Neuronal stem cell (in vitro differentiated cells): ENCODE measurements at places on chromosomes 6 and 20.

- no peak for DNase-seq
Observed at GRCh38 chr20:47956268-47956995, 171.2 kb upstream of the SULF2 start.

- DNase-seq: no peak
Observed at GRCh38 chr6:29558439-29559079, 973 bp downstream of the UBD start.

DNA sequence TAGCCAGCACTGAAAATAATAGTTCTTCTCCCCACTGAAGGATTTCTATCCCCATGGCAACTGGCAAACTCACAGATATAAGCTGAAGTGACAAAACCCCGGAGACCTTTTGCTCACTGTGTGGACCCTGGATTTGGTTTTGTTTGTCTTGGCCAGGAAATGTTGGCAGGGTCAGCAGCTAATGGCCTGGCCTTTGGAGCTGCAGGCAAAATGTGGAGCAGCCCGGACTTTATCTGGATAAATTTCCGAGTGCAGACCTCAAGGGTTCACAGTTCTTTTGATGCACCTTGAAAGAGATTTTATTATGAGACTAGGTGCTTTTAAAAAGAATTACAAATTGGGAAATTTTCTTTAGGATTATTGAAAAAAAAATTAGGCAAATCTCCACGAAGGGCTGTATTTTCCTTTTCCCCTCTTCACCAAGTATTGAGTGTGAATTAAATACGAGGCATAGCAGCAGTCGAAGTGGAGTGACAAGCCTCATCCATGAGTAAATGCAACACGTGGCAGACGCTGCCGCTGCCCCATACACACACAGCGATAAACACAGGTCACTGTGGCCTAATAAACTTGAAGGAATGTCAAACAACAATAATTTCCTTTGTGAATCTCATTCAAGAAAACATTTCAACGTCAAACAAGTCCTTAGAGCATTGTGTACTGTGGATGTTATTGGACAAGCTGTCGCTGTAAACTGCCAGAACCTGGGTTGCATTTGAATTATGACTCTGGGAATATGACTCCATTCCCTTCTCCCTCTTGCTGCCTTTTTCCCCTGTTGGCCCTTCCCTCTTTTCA lies 35.1 kb upstream of the CCN6 start:
- no peak for DNase-seq

GRCh38 chr6:74969591-74970267 lies 236.1 kb downstream of the COL12A1 start:
- DNase-seq: no peak

DNA sequence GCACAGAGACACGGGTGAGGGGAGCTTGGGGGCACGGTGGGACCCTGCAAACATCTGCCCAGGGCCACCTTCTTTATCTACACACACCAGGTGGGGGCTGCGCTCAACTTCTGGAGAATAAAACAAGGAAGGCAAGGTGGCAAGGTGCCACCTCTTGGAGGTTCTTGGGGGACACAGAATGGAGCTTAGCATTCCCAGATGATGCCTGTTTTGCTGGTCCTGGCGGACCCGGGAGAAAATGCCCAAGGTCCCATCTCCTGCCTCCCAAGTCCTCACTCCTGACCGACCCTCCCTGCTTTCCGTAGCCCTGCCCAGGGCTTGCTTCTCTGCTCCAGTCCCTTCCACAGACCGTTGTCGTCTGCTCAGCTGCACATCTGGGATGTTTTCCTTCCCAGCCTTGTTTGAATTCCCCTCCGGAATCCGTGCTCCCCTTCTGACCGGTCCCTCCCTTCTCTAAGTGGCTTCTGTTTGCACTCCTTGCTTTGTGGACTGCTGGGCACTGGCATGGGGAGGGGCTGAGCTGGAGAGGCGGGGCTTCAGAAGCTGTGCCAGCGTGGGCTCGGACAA lies 13.1 kb downstream of the ITPR3 start:
- DNase-seq: no peak
